Neural crest cell (in vitro differentiated cells): ENCODE measurements at places on chromosomes 2 and 18.

- no peaks in the 10 kb centered on the region for H3K36me3 ChIP-seq
- no peak overlapping the region for H3K27ac ChIP-seq
- DNase-seq, result no peak
These were observed 271.5 kb upstream of the LYPD1 start for GRCh38 chr2:132941296-132942020.

GRCh38 chr2:70986499-70987189, 8.0 kb downstream of the TEX261 start:
- DNase-seq, result no peak
- peaks cover 12% of the 10 kb centered on the region for H3K36me3 ChIP-seq
- H3K4me3 ChIP-seq, result no peak overlapping the region
- H3K27me3 ChIP-seq, result no peaks in the 10 kb centered on the region
- no peak overlapping the region for H3K27ac ChIP-seq

GRCh38 chr2:203740871-203741281, 34.4 kb downstream of the CD28 start:
- no peak for DNase-seq
- no peaks in the 10 kb centered on the region for H3K27me3 ChIP-seq
- H3K36me3 ChIP-seq, result no peaks in the 10 kb centered on the region
- no peak overlapping the region for H3K4me3 ChIP-seq
- peaks cover 6% of the 10 kb centered on the region for H3K4me1 ChIP-seq

DNA sequence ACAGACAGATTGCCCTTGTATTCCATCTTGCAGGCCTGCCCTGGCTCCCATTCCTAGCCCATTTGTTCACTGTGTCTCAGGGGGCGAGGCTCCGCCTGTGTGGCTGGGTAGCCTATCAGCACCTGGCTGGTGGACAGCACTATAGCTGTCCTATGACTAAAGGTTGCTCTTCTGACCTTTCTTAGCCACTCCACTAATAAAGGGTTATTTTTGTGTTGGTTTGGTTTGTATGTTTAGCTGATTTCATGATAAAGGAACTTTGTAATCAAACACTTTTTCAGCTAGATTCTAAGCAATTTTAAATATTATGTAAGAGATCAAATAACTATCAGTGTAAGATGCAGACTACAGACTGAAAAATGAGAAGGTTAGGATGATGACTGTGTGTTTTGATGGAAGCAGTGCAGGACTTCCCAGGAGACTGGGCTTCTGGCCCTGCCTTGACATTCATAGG, 72.2 kb downstream of the CRIM1 start:
- no peak for DNase-seq
- no peaks in the 10 kb centered on the region for H3K27me3 ChIP-seq
- no peak overlapping the region for H3K4me3 ChIP-seq
- H3K36me3 ChIP-seq, result no peaks in the 10 kb centered on the region
- no peak overlapping the region for H3K27ac ChIP-seq
- H3K4me1 ChIP-seq, result no peaks in the 10 kb centered on the region

DNA sequence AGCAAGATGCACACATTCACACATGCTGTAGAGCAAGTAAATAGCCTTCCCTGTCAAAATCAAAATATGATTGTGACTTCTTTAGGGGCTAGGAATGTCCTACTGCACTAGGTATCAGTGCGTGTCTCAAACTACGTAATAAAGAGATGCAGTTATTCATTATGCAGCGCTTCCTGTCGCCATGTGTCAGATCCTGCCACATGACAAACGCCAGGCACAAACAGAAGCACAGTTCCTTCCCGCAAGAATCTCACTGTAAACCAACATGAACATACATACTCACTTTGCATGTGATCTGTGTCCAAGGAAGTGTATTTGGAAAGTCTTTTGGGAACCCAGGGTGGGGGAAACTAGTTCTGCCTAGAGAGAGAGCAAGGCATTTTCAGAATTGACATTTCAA, 599.9 kb downstream of the RNF144A start:
- H3K27me3 ChIP-seq, result no peaks in the 10 kb centered on the region
- H3K27ac ChIP-seq, result no peak overlapping the region
- peaks cover 5% of the 10 kb centered on the region for H3K4me1 ChIP-seq
- no peak overlapping the region for H3K4me3 ChIP-seq

DNA sequence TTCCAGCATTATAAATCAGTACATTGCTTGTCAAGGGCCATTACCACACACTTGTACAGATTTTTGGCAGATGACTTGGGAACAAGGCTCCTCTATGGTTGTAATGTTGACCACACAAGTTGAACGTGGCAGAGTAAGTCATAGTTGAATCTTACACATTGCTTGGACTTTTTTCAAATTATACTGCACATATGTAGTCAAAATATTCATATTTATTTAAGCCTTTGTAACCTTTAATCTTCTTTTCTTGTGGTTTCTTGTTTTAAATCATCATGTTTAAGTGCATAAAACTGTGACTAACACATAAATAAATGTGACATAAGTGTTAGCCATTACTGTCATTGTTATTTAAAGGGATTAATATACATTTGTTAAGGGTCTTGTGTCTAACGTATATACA, 52.1 kb upstream of the EPB41L5 start:
- peaks cover 31% of the 10 kb centered on the region for H3K36me3 ChIP-seq
- no peaks in the 10 kb centered on the region for H3K27me3 ChIP-seq
- no peak overlapping the region for H3K4me3 ChIP-seq
- DNase-seq, result no peak

DNA sequence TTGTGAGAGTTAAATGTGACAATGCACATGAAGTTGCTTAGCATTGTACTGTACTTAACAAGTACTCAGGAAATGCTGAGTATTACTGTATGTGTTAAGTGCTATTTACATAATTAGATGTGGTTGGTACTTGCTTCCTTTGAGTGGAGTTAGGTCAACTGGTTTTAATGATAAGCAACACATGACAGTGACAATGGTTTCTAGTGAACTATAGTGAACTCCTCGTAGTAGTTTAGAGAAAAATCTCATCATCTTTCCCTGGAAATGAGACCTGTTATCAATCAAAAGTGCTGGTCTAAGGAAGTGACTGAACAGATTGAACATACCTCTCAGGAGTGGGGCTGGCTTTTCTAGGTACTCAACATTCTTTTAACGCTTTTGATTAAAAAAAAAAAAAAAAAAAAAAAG, 29.2 kb upstream of the ZDBF2 start:
- no peak for DNase-seq
- no peaks in the 10 kb centered on the region for H3K36me3 ChIP-seq
- no peaks in the 10 kb centered on the region for H3K4me1 ChIP-seq
- H3K27ac ChIP-seq, result no peak overlapping the region

GRCh38 chr18:4581966-4582365, 126.9 kb upstream of the DLGAP1 start:
- no peak overlapping the region for H3K4me3 ChIP-seq
- H3K36me3 ChIP-seq, result peaks cover 9% of the 10 kb centered on the region
- H3K27ac ChIP-seq, result no peak overlapping the region
- H3K27me3 ChIP-seq, result no peaks in the 10 kb centered on the region
- DNase-seq, result no peak
- peaks cover 8% of the 10 kb centered on the region for H3K4me1 ChIP-seq

- H3K27ac ChIP-seq, result no peak overlapping the region
- DNase-seq, result no peak
- H3K4me1 ChIP-seq, result peaks cover 40% of the 10 kb centered on the region
- H3K27me3 ChIP-seq, result no peaks in the 10 kb centered on the region
- H3K36me3 ChIP-seq, result no peaks in the 10 kb centered on the region
These were observed 34.9 kb downstream of the DNMT3A start for GRCh38 chr2:25306777-25307368.

- no peak overlapping the region for H3K27ac ChIP-seq
- DNase-seq, result no peak
- no peak overlapping the region for H3K4me3 ChIP-seq
- peaks cover 16% of the 10 kb centered on the region for H3K4me1 ChIP-seq
- H3K27me3 ChIP-seq, result no peaks in the 10 kb centered on the region
These were observed 194.7 kb downstream of the RND3 start for GRCh38 chr2:150292807-150293206.

- no peaks in the 10 kb centered on the region for H3K27me3 ChIP-seq
- DNase-seq, result no peak
- no peaks in the 10 kb centered on the region for H3K36me3 ChIP-seq
- no peaks in the 10 kb centered on the region for H3K4me1 ChIP-seq
These were observed 9.1 kb downstream of the SMIM21 start for GRCh38 chr18:75418293-75419005.

- H3K27ac ChIP-seq, result peak overlapping the region; percentile 54
- DNase-seq, result no peak
- H3K36me3 ChIP-seq, result peaks cover 23% of the 10 kb centered on the region
- H3K4me1 ChIP-seq, result peaks cover 20% of the 10 kb centered on the region
These were observed 270.8 kb downstream of the ZEB2 start for GRCh38 chr2:144249035-144249637.

DNA sequence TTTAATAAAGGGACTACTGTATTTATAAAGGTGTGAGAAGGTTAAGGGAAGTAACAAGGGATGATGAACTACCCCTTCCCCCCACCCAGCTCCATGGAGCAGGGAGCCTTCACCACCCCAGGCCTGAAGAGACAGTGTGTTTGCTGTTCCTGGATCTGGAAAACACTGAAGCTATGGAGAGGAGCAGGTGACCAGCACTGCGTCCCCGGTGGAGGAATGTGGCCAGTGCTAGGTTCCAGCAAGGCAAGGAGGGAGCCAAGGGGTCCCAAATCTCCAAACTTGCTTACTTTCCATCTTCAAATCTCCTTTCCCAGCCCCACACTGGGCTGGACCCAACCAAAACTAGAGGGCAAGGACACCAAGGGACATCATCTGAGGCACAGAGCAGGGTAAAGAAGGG, 128.7 kb upstream of the CD302 start:
- peaks cover 6% of the 10 kb centered on the region for H3K4me1 ChIP-seq
- peaks cover 3% of the 10 kb centered on the region for H3K27me3 ChIP-seq
- no peak overlapping the region for H3K4me3 ChIP-seq
- no peak for DNase-seq

DNA sequence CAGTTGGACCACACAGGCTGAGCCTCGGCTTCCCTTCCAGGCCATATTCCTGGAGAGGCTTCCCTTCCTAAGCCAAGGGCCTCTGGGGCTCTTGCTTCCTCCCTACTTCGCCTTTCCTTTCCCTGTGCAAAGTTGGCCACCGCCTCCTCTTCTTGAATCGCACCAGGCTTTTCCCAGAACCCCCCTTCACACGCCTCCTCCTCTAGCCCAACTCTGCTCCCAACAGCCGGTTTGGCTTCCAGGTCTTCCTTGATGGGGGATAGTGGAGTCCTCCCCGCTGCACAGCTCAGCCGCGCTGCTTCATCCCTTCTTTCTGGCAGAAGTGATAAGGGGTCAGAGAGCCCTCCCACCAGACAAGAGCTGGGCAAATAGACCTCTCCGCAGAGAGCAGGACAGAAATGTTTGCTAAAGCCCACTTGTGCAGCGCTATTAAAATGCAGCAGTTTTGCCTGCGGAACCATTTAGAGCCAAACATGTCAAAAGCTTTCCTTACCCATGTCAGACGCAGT, 56.4 kb downstream of the SNORC start:
- H3K27ac ChIP-seq, result no peak overlapping the region
- H3K4me1 ChIP-seq, result peaks cover 8% of the 10 kb centered on the region
- no peaks in the 10 kb centered on the region for H3K36me3 ChIP-seq
- peak overlapping the region; percentile 89 for H3K4me3 ChIP-seq
- H3K27me3 ChIP-seq, result peaks cover 82% of the 10 kb centered on the region

DNA sequence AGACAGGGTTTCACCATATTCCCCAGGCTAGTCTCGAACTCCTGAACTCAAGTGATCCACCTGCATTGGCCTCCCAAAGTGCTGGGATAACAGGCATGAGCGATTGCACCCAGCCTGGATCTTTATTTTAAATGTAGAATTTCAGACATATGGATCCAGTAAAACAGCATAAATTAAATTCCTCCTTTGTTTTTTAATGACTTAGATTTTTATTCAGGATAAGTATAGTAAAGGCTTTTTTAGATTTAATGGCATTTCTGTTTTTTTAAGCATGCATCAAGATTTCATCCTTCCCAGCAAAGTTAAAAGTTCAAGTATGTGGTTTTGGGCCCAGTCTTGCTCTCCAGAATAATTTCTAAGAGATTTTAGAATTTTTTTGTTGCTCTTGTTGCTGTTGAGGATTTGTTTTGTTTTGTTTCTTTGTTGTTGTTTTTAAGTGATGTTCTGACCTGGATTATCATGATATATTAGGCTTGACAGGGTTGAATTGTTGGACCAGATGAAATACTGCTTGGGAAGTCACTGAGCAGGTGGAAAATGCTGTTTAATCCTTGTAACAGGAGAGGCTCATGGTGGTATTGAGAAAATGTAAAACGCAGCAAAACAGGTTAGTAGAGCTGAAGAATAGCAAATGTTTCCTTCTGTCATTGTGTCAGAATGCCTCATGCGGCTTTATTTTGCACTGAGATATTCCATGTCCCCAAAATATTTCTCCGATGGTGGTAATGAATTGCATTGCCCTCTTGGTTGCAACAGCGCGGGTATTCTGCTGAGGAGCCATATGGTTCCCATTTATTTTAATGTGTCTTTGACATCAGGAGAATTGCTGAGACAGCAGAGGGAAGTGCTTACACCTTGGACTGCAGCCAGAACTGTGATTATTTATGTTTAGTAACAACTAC, 147.9 kb downstream of the GALNT3 start:
- no peak overlapping the region for H3K27ac ChIP-seq
- no peaks in the 10 kb centered on the region for H3K27me3 ChIP-seq

DNA sequence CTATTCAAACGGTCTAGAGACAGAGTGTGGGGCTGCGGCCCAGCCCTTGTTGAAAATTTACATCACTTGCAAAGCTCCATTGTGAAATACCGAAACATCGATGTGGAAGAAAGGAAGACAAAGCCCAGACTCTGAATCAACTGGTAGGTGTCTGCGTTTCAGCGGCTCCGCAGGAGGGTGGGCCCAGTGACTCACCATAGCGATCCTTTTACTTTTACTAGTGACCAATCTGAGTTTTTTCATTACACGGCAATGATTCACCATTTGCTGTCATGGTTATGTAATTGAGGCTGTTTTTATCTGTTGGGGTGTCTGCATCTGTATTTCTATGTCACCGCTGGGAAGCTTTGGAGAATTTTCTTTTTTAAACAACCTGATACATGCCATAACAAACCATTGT, 66.6 kb upstream of the ODC1 start:
- no peak overlapping the region for H3K27ac ChIP-seq
- H3K36me3 ChIP-seq, result peaks cover 7% of the 10 kb centered on the region
- DNase-seq, result no peak
- no peaks in the 10 kb centered on the region for H3K27me3 ChIP-seq
- H3K4me1 ChIP-seq, result no peaks in the 10 kb centered on the region
- no peak overlapping the region for H3K4me3 ChIP-seq
